ENCODE measurements at places on chromosomes 4 and X.
A peak's percentile ranks its signal among the peaks of the same experiment; 100 is the strongest.

- no peak for DNase-seq
These were observed 113.9 kb downstream of the MTNR1A start for GRCh38 chr4:186441502-186441901.

- no peak for DNase-seq
These were observed 291.4 kb upstream of the PRKX start for GRCh38 chrX:4004822-4005221.

DNA sequence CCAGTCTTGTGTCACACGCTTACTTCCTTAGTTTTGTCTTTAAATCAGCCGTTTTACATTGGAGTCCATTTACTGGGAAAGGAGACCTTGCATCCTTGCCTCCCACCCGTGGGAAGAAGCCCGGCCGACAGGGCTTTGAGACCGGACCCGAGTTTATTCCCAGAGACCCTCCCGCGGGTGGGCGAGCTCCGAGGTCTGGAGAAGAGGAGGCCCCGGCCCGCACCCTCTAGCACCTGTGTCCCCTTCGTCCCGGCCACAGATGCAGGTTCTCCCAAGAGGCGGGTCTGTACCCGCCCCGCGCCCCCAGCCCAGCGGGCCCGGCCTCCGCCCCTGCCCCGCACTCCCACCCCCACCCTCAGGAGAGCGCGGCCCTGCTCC is 3.8 kb upstream of the SLC26A1 start:
- DNase-seq = no peak

DNA sequence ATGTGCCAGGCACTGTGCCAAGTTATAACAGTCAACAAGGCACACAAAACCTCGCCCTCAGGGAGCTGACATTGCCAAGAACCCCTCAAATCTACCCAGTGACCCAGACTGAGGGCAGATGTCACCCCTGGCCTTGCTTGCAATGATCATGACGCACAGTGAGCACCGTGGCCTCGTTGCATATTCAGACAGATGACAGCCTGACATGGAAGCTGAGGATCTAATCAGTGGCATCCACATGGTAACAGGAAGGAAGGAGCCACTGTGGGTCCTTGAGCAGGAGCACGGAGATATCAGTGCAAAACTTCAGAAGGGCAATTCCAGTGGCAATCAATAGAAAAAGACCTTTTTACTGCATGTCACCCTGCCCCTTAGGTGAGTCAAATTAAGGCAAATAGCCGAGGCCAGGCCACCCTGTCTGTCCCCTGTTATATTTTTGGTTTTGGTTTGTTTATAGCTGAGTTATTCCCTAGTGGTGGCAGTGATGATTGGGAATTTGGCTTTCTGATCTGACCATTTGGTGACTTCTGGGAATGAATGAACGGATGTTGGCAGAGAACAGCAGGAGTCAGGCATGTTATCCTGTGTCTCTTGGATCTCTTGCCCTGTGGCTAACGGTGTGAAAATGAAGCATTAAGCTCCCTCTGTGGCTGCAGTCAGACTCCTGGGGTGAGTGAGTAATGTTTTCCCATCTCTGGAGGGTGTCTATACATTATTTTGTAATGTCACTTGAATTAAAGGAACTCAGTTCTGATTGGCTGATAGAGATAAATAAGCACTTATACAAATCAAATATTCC is 20.4 kb downstream of the WDR13 start:
- no peak for DNase-seq

- DNase-seq = no peak
These were observed 15.3 kb downstream of the SEPSECS start for GRCh38 chr4:25144870-25145481.

DNA sequence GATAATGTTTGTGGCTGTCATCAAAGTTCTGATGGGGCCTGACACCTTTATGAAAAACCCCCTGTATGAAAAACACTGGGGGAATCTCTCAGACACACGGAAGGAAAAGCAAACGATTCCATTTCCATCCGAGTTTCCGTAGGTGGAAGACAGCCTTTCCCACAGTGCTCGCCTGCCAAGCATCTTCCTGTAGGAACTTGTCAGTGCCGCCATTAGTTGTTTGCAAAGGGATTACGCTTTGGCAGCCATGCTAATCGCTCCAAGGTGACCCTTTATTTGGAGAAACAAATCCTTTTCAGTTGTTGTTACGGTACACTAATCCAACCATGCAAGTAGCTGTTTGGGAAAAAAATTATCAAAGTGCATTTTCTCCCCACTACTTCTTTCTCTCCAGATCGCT is 44.4 kb upstream of the STOX2 start:
- no peak for DNase-seq

- no peak for DNase-seq
These were observed 2.8 kb upstream of the TLR8 start for GRCh38 chrX:12903646-12904045.

- DNase-seq = no peak
These were observed 40.1 kb downstream of the NUDT11 start for GRCh38 chrX:51456246-51456645.

DNA sequence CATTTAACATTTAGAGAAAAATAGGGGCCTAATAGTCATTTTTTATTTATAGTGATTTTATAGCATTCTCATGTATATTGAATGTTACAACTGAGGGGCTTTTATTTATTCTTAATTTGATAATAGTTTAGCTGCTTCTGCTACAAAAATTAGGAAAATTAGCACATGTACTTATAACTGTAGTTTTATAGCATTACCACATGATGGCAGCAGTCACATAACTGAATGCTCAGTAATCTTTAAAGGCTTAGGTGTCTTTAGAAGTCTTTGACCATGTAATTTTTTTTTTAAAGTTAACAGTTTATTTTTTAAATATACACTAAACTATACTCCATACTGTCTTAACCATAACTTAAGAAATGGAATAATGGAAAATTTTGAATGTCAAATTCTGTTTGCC is 136.6 kb downstream of the STAG2 start:
- no peak for DNase-seq

- DNase-seq = no peak
These were observed 58.9 kb downstream of the CPE start for GRCh38 chr4:165437691-165438090.

- DNase-seq = peak; percentile 75
These were observed 5.1 kb downstream of the RTL5 start for GRCh38 chrX:72126539-72127140.

- DNase-seq = no peak
These were observed 2.6 kb upstream of the STARD8 start for GRCh38 chrX:68644861-68645260.

GRCh38 chrX:96081891-96082290 is 602.8 kb upstream of the DIAPH2 start:
- no peak for DNase-seq

DNA sequence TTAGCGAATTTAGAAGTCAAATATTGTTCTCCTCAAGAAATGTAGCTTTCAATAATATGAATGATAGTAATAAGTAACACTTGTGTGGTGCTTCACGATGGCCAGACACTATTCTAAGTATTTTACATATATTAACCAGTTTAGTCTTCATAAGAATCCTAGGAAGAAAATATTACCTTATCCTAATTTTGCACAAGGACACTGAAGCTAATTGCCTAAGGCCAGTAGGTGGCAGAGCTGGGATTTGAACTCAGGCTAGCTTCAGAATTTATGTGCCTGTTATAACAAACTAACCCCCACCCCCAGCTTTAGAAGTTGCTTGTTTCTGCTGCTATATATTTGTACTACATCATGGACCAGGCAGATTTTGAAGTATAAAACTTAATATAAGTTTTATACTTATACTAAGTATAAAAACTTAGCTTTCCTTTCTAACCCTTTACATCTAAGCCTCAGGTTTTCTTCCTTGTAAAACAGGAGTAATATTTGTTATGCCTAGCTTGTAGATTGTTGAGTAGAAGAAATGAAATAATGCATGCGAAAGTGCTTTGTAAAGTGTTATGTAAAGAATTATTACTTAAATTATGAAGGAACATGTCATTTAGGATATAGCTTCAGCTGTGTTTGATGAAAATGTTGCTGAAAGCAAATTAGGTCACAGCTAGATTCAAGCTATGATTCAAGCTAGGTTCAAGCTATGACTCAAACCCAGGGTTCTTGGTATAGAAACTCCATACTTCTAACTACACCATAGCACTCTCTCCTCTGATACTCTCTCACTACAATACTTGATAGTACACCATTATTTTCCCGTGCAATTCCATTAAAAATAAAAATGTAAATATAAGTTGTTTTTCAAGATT is 4.2 kb upstream of the CDS1 start:
- DNase-seq = no peak

GRCh38 chr4:98568941-98569663 is 89.3 kb downstream of the TSPAN5 start:
- no peak for DNase-seq

GRCh38 chr4:115028682-115029410 is 84.6 kb downstream of the NDST4 start:
- DNase-seq = no peak

DNA sequence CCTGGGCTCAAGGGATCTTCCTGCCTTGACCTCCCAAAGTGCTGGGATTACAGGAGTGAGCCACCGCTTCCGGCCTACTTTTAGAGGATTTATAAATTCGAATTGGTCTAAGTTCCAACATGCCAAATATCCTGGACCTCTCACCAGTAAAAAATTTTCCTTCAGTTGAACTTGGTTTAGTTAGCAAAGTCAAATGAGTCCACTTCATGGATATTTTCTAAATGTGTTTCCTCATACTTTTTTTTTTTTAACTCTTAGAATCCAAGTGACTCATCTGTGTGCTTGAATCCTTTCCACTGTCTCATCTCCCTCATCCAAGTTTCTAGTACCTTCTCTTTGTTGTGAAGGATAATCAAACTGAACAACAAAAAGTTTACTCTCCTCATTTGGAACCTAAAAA is 49.7 kb downstream of the RBM47 start:
- no peak for DNase-seq

Measured in stimulated activated CD4-positive, alpha-beta T cell treated with anti-CD3 and anti-CD28 coated beads, Interleukin-12 subunit alpha, Interleukin-12 subunit beta, amount 100 ng/mL, for 48 hours (primary cell).